ENCODE measurements at places on chromosomes 5 and 9.

DNA sequence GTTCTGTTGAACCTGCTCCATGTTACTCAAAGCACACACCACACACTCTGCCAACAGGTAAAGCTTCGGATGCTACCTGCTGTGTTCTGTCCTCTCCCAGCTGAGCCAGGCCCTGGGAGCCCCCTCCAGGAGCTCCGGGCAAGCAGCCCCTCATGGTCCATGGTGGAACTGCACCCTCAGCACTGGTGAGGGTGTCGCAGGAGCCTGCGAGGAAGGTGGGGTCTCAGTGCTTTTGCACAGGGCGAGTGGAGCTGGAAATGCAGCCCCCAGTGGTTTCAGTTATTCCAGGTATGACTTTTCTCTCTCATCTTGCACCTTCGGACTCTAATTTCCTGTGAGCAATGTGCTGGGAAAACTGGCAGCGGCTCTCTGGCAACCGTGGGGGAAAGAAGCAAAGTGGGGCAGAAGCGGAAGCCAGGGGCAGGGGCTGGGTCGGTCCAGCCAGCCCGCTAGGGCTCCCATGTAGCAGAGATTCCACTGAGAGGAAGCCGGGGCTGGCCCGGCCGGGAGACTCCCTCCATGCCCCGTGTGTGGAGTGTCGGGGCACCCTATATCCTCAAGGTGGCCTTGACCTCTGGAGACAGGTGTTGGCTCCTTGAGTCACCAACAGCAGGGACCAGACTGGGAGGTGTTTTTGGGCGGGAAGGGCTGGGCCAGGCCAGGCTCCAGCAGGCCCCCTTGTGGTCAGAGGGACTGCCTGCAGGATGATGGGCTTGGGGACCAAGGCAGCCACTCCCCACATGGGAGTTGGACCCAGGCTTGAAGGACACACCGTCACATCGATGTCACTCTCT is 75.6 kb upstream of the PRSS3 start:
- DNase-seq, result peak; percentile 35

- no peak for DNase-seq
Measured at GRCh38 chr9:98873526-98873925, 66.1 kb downstream of the GALNT12 start.

- no peak for DNase-seq
Measured at GRCh38 chr5:1908931-1909330, 26.2 kb upstream of the IRX4 start.

GRCh38 chr5:32201122-32201753 is 27.1 kb upstream of the GOLPH3 start:
- no peak for DNase-seq

DNA sequence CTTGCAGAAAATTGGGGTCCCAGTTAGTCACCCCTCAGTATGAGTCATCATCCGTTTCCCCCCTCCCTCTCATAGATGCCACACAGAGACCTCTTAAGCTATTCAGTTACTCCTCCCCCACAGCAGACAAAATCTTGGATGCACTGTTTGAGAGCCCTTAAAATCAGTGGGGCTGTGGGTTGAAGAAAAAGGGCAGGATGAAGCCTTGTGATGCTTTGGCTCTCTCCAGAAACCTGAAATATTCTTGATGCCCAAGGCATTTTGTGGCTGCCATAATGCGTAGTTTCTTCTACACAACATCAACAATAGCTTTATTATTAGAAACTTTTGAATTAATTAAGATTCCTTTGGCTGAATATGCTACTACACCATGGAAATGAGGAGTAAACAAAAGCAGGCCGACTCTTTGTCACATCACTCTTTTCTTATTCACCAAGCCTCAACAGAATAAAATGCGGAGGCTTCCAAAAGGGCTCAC is 133.8 kb downstream of the MRPS30 start:
- DNase-seq, result no peak

DNA sequence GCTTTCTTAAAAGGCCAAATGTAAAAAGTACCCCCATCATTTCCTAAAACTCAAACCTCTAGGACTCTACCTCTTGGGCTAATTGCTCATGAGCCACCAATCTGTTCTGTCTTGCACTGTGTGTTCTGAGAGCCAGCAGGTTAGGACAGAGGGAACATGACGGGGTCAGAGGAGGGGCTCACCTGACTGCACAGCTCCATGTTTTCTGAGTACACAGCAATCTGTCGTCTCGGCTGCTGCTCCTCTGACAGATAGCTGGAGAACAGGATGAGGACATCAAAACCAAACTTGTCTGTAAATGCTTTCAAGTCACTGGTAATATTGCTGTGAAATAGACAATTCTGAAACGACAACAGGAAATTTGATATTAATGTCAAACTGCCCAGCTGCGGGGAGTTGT is 50.9 kb upstream of the PCA3 start:
- no peak for DNase-seq

GRCh38 chr5:96031180-96031579 is 69.5 kb upstream of the ELL2 start:
- no peak for DNase-seq

DNA sequence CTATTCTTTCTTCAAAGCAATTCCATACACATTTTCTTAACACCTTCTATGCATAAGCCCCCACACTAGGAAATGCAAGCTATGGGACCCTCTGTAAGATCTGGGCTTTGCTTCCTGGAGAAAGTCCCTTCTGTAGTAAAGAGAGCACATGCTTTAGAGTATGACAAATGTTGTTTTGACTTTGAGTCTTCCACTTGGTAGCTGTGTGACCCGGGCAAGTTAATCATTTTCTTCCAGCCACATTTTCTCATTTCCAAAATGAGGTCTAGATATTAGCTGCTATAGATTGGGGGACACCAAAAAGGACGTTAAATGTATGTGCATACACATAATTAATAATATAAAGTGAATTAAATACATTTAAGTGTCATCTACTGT is 334.0 kb downstream of the NFIB start:
- no peak for DNase-seq

DNA sequence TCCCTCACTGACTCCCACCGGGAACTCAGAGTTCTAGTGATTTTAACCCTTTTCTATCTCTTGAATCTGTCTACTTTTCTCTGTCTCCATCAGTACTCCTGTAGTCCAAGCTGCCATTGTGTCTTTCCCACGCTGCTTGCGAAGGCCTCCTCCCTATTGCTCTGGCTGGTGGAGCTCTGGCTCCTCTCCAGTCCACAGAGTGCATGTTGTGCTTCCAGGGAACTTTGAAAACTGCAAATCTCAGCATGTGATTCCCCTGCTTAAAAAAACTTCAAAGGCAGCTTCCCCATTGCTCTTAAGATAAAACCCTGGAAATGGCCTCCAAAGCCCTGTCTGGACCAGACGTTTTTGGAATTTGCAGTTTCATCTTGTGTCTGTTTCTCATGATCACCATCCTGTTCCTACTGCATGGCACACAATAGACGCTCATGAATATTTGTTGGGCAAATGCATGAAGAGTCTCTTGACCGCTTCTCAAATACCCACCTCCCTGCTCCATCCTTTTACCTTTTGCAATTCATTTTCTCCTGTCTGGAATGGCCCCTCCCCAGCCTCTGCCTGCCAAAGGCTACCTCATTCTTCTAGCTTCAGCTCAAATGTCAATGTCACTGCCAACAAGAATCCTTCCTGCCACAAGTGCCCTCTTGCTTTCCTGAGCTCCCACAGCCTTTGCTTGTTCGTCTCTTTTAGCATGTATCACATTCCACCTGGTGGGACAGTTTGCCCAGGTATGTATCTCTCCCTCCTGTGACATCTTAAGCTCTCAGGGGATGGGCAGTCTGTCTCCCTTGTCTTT is 293.2 kb downstream of the ARHGAP26 start:
- DNase-seq, result no peak

DNA sequence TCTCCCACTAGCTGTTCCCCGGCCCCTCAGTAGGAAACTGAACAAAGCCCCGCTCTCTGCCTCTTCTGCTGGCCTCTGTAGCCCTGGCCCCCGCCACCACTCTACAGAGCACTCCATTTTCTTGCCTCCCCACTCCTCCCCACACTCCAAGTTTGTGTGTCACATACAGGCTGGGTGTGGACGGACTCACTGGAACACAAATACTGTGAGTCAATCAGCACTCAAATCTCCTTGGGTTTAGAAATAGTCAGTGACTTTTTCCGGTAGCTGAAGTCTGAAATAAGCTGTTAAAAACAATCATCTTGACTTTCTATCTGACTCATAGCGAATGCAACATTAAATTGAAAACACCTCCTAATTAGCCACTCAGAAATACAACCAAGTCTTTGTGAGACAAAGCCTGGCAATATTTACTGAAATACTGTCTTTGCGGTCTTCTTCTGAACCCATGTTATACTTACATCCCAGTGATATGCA is 122.5 kb downstream of the LHFPL2 start:
- no peak for DNase-seq
